CD4-positive, alpha-beta T cell treated with Interleukin-2 at 100 ng/mL for 4 hours (primary cell): ENCODE measurements at places on chromosomes 3 and 15.

DNA sequence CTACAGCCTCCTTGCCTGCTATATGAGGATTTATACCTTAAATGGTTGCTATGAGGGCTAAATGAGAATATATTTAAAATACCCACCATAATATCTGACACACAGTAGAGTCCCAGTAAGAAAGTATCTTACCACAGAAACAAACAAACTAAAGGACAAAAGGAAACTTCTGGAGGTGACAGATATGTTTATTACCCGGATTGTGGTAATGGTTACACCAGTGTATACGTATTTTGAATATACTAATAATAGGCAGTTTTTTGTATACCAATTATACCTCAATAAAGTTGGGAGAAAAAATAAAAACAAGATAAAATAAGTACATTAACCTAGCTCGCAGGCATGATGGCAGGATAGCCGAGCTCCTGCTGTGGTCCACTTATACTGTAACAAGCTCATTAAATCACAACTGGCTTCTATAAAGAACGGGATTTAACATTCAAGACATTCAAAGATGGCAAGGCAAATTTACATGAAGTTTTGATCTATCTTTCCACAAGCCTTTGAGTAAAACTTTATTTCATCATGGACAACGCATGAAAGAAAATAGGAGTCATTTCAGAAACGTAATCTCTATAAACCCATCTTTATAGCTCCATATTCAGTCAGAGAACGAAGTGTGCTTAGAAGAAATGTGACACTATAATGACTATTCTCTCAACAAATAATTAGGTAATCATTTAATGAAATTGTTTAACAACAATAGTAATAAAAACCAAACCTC, 1.5 kb downstream of the RPN1 start:
- no peak for DNase-seq

GRCh38 chr3:111338059-111338698, 203.8 kb upstream of the CD96 start:
- DNase-seq: peak; percentile 54

GRCh38 chr15:89630260-89630659, 25.0 kb downstream of the KIF7 start:
- DNase-seq: no peak

- peak; percentile 33 for DNase-seq
Observed at GRCh38 chr15:57152666-57153539, 223.4 kb upstream of the CGNL1 start.

- no peak for DNase-seq
Observed at GRCh38 chr3:53670721-53671120, 175.5 kb downstream of the CHDH start.

- DNase-seq: no peak
Observed at GRCh38 chr3:11826628-11827265, 19.9 kb downstream of the TAMM41 start.

- DNase-seq: no peak
Observed at GRCh38 chr3:49471856-49472495, 1.9 kb downstream of the DAG1 start.
